AG08396 (cell line): ENCODE measurements at places on chromosomes 6 and 20.

DNA sequence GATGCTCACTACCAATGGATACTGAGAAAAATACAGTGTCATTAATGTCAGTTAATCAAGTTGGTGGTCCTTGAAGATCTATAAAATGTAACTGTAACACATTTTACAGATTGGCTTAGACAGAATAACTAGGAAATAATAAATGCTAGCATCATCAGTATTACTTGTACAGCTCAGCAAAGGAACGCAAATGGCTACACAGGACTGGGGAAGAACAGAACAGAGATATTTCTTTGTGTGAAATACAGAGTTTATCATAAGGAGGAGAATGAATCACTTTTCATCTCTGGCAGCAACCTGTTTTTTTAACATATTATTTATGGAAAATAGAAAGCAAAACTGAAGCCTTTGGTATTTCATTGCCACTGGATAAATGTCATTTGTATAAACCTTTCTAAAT is 8.2 kb upstream of the QKI start:
- DNase-seq: no peak

- DNase-seq: no peak
Observed at GRCh38 chr6:165717732-165718465, 54.9 kb upstream of the PDE10A start.

GRCh38 chr6:37709250-37709931 is 11.7 kb upstream of the MDGA1 start:
- DNase-seq: no peak

GRCh38 chr6:3379482-3380060 is 77.3 kb downstream of the SLC22A23 start:
- no peak for DNase-seq

- DNase-seq: no peak
Observed at GRCh38 chr20:16111172-16111832, 461.9 kb downstream of the KIF16B start.

DNA sequence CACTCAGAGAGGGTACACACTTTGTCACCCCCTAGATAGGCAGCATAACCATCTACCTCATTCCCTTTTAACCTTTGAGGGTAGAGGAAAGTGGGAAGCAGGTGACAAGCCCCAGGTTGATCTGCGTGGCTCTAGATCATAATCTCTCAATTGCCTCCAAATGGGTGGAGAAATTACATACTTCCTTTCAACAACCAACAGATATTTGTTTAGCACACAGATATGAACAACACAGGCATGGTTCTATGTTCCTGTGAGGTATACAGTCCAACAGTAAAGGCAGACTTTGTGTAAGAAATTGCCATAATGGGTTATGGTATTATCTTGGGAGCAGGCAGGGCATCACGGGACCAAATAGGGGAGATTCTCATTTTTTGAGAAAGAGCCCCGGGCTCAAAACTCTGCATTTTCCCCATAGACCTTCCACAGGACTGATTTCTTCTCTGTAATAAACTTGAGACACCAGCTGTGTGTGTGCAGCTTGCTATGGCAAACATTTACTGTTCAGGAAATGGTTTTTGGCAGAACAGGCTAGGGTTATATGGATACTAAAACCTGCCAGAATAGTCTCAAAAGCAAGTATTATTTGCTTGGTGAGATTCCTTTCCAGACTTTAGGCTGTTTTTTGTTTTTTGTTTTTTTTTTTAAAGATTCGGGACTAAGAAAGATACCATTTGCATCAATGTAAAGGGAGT is 126.2 kb downstream of the CD164 start:
- DNase-seq: no peak

DNA sequence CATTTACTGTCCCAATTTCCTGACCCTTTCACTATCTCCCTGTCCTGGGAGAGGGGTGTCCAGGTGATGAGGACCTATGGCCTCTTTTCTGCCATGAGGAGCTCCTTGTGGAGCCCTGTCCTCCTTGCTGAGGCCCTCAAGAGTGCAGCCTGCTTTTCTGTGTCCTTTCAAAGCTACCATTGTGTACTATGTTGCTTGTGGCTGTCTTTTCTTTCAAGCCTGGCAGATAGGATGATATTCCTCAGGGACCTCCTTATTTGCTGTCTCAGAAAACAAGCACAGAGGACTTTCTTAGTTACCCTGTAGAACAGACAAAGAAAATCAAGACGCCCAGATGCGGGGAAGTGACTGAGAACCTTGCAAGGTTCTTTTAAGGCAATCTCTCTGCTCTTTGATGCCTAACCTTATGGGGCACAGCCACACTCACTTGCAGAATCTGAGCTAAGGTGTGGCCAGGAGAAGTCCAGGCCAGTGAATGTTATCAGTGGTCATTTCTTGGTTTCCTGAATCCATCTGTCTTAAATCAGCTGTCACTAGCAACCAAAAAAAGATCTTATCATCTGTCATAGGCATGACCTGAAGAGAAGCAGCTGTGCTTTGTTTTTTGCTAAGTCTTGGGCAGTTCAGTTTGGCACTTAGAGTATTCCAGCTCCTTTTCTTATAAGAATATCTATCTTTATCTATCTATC is 17.2 kb downstream of the CARMIL1 start:
- DNase-seq: no peak

DNA sequence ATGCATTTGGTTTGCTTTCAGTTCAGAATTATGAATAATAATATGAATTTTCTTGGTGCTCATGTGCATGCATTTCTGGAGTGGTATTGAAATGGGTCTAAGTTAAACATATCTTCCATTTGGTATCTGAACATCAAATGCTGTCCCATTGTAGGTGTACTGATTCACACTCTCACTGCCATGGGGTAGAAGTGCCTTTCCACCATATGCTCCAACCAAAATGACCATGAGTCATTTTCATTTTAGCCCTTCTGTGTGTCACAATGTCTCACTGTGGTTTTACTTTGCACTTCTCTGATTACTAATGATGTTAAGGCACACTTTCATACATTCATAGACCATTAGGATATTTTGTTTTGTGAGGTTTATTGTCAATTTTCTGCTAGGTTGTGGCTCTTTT is 211.9 kb downstream of the HAO1 start:
- no peak for DNase-seq

GRCh38 chr6:111478064-111478476 is 4.9 kb downstream of the REV3L start:
- DNase-seq: no peak

- DNase-seq: no peak
Observed at GRCh38 chr6:159002432-159003155, 2.6 kb upstream of the RSPH3 start.

DNA sequence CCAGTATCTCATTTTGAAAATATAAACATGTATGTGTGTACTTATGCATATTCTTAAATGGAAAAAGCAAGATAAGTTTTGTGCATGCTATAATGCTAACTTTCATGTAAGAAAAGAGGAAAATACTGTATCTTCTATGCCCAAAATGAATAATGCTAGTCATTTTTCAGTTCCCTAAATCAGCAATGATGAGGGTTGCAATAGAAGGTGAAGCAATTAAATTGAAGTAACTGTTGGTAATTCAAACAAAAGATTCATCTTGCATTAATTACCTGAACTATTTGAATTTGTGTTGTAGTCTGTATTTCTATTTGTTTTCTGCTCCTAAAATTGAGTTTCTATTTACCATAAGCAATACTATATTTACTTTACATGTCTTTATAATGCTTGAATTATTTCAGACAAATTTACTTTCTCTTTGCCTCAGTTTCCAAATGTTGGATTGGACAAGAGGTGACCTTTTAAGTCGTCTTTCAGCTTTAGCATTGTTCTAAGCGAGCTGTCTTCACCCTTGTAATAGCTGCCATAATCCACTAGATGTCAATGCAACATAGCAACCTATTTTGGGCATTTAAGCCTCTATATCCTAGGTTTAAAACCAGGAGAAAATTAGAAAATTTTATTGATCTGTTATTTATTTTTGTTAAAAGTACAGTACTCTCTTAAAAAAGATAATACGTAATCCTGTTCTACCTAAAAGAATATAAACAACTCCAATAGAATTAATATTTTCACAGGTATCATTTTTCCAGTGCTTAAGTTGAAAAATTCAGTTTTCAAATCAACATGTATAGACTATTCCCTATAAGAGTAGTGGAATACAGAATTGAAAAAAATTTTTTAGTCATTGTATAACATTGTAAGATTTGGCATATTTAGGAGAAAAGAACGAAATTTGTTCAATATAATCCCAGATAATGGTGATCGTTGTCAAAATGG is 52.3 kb upstream of the IFNGR1 start:
- peak; percentile 29 for DNase-seq

DNA sequence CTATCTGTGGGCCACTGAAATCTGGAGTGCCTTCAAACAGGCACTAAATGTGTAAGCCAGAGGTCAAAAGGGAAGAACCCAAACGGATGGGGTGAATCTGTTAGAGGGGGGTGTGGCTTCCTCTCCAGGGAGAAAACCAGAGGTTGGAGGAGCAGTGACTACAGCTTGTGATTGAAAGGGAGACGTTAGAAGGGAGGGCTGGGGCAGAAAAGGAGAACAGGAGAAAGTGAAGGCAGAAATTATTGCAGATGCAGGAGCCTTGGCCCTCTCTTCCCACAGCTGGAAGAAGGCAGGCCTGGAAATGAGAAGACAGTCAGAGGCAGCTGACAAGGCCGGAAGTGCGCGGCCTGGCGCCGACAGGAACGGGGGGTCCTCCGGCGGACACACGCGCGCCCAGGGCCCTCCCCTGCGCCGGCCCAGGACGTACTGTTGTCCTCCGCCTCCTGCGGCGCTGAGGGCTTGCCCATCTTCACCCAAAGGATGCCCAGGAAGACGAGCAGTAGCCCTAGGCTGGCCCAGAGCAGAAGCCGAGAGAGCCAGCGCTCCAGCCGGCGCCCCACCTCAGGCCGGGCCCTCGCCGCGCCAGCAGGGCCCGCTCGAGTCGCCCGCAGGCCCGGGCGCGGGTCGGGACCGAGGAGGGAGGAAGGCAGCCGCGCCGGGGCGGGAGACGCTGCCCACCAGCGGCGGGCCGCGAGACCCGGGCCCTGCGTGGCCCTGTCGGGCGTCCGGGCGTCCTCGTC is 806 bp downstream of the LEMD2 start:
- DNase-seq: peak; percentile 82

- DNase-seq: peak; percentile 61
Observed at GRCh38 chr6:78810146-78810545, 57.2 kb upstream of the IRAK1BP1 start.
